Lower leg skin (tissue), 4 donors: ENCODE measurements at places on chromosomes 4 and X. TPM values are rescaled to one million over a fixed set of nuclear protein-coding genes. Genes with fewer than 3 reads are reported as not detected.
A peak's percentile ranks its signal among the peaks of the same experiment; 100 is the strongest.

DNA sequence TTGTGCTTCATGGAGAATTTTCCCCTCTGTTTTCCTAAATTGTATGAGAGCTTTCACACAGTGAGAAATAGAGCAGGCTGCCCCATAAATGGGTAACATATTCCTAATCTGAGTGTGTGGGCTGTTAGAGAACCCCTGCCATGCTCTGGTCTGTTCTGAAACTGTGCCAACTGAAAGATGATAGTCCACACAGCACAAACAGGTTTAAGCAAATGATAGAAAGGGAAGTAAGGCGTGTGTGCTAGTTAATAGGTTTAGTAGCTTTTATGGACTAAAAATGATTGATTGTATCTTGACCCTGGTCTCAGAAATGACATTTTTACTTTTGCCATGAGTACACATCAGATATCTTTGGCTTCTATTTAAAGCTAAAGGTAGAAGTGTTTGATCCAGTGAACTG is 106.2 kb downstream of the PRRG1 start:
- DNase-seq: no peak

DNA sequence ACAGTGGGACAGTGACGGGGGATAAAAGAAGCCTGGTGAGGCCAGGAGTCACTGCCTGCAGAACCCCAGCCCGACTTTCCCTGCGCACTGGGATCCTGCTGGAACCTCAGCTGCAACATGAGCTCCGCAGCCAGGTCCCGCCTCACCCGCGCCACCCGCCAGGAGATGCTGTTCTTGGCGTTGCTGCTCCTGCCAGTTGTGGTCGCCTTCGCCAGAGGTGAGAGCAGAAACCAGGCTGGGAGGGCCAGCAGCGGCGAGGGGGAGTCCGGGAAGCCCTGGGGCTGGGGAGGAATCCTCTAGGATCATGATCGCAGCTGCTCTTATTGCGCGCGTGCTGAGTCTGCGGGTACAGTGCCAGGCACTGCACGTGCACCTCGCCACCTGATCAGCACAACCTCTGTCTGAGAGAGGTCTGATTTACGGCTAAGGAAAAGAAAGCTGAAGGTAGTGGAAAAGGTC is at the start of gene PF4V1:
PF4V1 (plus strand) TSS at position 51 of the 459 bp plus-strand sequence; CDS start at position 118, 67 bp downstream.
- no peak for DNase-seq

GRCh38 chrX:15055146-15055930 is 182.1 kb downstream of the MOSPD2 start:
- DNase-seq: no peak

DNA sequence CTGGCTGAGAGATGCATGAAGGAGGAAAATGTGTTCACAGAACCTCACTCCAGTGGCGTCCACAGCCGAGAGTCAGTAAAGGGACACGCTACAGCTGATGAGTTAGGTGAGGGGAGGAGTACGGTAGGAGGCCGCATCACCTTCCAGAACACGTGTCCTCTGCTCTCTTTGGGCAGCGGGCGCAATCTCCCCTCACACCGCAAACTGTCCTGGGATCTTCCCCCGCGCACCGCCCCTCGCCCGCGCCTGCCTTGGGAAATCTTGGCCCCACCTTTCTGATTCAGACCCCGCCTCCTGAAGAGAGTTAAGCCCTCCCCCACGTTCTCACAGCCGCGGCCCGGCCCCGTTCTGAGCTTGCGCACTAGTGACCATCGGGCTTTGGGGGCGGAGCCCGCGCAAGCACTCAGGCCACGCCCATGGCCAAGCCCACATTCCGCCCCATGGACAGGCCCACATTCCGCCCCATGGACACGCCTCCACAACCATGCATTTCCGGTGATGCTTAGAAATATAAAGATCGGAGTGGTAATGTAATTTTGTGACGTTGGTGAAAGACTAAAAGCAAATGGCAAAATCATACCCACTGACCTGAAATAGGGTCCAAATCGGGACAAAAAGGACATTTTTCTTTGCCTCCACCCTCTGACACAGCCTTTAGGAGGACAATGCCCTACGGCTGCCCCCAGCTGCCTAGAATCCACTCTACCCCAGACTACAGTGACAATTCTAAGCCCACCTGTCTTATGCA is 13.3 kb downstream of the SMIM10 start:
- DNase-seq: peak; percentile 86

- DNase-seq: no peak
Observed at GRCh38 chr4:159983082-159983481, 880.2 kb downstream of the RAPGEF2 start.

- DNase-seq: no peak
Observed at GRCh38 chr4:113951263-113951662, 28.2 kb downstream of the ARSJ start.

DNA sequence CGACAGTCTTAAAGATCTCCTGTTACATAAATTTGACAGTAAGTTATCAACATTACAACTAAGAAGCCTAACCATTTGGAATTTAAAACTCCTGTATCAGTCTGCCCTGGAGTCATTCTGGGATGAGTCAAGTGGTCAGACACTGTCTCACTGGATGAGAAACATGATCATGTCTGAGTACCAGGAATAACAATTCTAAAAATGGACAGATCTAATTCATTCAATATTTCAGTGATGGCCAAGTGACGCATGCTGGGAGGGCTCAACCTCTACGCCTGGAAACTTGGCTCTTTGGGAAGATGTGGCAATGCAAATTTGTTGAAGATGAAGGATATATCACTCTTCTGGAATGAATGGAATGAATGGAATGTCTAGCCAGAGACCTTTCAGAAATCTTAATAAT is 1427.2 kb downstream of the STIM2 start:
- peak; percentile 37 for DNase-seq

DNA sequence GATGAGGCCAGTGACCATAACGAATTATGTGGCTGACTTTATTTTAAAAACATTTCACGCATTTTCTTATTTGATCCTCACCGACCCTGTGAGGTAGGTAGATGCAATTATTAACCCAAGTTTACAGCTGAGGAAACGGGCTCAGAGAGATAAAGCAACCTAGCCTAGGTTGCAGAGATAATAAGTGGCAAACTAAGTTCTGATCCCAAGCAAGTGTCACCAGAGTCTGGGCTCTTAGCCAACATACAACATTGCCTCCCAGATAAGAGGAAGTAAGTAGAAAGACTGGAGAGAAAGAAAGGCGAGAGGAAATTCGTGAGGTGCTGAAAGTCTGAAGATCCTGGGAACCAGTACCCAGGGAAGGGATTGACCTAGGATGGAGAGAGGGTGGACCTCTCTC is 77.4 kb upstream of the GPR50 start:
- DNase-seq: no peak

DNA sequence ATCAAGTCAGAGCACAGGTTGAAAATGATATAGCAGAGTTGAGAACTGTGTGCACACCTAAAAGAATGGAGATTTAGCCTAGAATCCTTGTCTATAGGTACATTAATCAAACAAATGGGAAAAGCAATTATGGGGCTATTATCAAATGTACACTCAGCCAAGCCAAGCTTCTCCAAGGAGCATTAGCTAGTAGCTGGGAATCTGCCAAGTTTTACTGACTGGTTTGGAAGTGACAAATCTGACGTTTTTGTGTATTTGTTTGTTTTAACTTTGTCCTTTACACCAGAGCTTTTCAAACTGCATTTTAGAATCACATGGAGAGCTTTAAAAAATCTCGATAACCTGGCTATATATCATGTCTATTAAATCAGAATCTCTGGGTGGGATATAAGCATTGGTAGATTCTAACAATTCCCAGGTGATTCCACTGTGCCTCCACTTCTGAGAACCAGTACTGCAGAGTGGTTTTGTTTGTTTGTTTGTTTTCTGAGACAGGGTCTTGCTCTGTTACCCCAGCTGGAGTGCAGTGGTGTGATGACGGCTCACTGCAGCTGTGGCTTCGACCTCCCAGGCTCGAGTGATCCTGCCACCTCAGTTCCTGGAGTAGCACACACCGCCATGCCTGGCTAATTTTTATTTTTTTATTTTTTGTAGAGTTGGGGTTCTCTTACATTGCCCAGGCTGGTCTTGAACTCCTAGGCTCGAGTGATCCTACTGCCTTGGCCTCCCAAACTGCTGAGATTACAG is 279.8 kb downstream of the UNC5C start:
- no peak for DNase-seq

- DNase-seq: no peak
Observed at GRCh38 chr4:101217353-101218031, 129.8 kb downstream of the PPP3CA start.

DNA sequence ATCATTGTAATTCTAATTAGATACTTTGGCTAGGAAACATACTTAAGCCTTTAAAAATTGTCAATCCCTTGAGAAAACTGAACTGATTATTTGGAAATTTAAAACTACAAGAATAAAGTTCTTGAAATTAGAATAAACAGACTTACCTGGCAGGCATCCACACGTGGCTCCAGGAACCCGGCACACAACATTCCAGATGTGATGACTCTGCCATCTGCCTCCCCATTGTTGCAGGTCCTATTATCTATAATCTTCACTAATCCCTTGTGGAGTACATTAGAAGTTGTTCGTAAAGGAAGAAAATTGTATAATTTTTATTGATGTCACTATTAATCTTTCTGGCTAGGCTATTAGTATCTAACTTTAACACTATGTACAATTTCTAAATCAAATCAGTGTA is 16.2 kb upstream of the GNRHR start:
- no peak for DNase-seq

GRCh38 chr4:135267148-135267865 is 1065.7 kb upstream of the PABPC4L start:
- no peak for DNase-seq

- DNase-seq: no peak
Observed at GRCh38 chrX:87403551-87403950, 114.1 kb upstream of the KLHL4 start.

DNA sequence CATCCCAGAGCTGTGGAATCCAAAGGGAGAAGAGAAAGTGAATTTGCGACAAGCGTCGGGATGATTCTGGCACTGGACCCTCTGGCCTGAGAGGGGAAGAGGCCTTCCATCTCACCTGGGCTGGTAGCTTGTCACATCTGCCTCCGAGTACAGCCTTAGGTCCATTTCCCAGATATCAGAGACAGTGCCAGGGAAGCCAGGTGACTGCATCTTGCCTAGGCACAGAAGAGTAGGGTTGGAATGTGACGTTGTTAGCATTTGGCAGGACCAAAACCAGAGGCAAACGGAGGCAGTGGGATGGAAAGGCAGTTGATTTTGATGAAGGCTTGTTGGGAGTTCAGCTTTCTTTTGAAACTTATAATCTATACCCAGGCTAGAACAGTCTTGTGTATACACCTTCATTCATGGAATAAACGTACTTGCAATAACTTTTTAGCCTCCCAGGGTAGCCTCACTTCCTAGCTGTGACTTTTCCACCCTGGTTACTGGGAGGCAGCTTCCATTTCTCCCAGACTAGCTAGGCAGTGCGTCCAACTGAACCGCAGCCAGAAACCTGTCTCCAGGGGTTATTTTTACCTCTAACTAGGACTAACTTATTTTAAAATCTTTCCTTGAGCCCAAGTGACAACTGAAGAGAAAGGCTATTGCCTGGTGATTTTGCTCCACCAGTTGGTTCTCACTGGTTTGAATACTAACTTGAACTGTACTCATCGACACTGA is 5.9 kb downstream of the SOD3 start:
- no peak for DNase-seq

- DNase-seq: no peak
Observed at GRCh38 chrX:64437665-64438064, 42.4 kb upstream of the MTMR8 start.

DNA sequence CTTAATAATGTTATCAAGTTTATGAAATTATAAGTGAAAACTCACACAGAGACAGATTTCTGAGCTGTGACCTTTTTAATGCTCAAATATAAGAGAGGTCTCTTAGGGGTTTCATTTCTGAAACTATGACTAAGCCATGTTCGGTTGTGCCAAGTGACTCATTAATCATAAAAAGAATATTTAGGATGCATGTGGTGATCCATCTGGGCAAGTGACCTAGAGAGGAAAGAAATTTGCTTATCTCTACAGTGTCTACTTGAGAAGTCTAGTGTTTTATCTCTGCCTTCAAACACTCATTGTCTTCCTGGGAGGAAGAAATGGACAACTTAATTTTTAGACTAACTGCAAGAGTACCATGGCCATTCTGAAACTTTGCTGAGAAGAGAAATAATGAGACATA is 545.3 kb upstream of the GRID2 start:
- DNase-seq: no peak

DNA sequence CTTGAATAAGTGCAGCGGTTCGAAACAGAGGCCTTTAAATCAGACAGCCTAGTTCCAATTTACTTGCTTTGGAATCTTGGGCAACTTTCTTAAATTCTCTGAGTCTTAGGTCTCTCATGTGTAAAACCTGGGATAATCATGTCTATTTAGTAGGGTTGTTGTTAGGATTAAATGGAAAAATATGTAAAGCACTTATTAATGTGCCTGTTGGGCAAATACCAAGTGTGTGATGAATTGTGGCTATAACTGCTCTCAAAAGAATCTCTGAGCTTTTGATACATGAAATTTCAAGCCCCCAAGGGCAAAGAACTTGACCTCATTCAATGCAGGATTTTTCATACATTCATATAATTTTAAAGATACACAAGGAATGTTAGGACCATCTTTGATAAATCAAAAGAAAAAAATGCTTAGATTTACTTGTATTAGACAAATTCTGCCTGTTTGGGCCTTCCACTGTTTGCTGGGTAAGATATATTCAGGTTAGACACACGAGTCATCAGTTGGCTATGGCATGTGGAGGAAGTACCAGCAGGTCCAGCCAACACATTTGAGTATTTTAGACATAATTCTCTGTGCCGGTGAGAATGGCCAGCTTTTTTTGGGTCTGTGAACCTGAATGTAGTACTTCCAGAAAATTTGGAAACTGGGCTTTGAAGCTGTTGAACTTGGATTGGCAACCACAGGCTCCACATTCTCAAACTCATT is 241.4 kb upstream of the CNKSR2 start:
- DNase-seq: no peak

The MYL5 gene
- total RNA-seq: 8.0 TPM

The SHROOM2 gene
- total RNA-seq: 9.6 TPM

The DSPP gene
- total RNA-seq: not detected

The HTT-AS gene
- total RNA-seq: not detected

The PRRG1 gene
- total RNA-seq: 4.0 TPM

The TDO2 gene
- total RNA-seq: not detected

The CDX4 gene
- 0.15 TPM for total RNA-seq

The TMA16 gene
- total RNA-seq: 15.1 TPM
